ENCODE measurements at places on chromosomes 3 and 15.

DNA sequence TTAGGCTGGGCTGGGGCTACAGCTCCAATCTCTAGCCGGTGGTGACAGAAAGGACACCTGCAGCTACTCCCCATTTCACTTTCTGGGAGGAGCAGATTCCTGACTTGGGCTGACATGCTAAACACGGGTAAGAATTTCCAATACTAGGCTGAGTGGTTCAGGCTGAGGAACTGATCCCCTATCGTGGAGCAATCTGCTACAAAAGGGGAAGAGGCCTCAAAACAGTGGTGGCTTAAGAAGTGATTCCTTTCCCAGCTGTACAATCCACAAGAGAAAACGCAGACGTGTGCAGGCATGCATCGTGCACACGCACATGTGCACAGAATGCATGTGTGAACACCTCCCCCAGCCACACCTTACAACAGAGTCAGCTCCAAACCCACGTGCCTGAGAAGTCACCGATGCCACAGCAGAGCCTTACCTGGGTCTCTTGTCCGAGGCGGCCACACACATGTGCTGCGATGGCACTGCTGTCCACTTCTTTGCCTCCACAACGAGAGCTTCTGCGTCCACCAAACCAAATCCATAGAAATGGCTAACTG, 86.7 kb upstream of the SNRPA1 start:
- no peak for DNase-seq

- DNase-seq: no peak
These were observed 89.4 kb upstream of the C3orf80 start for GRCh38 chr3:160135851-160136250.

- no peak for DNase-seq
These were observed 31.7 kb downstream of the BCL2L10 start for GRCh38 chr15:52080706-52081392.

DNA sequence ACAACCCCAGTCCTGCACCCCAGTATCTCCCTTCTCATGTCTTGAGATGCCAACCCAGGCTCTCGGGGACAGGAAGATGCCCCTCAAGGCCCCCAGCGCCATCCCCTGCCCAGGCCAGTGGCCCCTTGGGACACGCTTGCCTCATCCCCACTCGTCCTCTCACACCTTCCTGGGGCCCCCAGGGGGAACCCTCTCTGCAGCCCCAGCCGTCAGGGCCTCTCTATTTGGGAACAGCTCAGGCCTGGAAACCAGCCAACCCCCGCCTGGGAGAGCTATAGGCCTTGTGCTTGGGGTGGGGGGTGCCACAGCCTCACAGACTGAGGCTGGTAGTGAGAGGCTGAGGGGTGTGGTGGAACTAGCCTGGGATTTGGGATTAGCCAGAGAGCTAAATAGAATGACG, 7.8 kb downstream of the LINGO1 start:
- no peak for DNase-seq

- DNase-seq: no peak
These were observed 4.1 kb upstream of the P4HTM start for GRCh38 chr3:48985831-48986376.

- no peak for DNase-seq
These were observed 419.5 kb downstream of the LPP start for GRCh38 chr3:188573291-188573940.

GRCh38 chr15:101049856-101050622, 130.9 kb downstream of the LRRK1 start:
- no peak for DNase-seq

- no peak for DNase-seq
These were observed 1.4 kb downstream of the NR1I2 start for GRCh38 chr3:119783255-119783654.

DNA sequence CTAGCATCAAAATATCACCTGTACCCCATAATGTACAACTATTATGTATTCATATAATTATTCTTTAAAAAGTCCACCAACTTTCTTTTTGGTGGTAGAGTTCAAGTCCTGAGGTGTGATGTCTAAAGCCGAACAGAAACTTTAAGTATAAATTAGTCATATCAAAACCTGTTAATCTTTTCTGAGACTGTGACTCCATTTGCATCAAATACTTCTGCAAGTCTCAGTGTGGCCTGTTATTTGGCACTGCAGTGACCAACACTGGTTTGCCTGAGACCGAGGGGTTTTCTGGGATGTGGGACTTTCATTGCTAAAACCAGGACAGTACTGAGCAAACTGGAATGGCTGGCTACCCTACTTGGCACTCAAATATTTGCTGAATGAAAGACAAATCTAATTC, 7.3 kb downstream of the NGLY1 start:
- no peak for DNase-seq

- no peak for DNase-seq
These were observed 94.4 kb downstream of the MYLK start for GRCh38 chr3:123789760-123790159.

DNA sequence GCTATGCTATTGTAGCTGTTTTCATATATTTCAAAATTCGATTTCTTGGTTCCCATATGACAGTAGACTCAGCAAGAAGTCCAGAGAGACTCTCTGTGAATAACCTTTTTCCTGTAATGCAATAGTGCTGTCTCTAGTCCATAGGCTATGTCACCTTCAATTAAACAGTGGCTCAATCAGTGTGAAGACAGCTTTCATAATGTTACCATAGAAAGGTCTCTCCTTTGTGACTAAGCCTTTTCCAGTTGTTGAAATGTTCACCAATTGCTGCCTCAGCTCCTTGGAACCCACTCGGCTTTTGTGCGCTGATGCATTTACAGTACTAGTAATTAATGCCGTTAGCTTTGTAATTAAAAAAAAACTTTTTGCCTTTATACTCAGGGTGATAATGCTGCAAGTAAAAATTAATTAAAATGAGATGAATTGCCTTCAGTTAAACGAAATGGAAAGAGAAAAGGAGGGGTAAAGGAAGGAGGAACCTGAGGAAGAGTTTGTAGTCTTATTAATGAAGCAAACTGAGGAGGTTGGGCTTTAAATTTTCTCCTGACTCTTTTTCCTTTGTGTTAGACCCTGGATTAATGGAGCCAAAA, 214.8 kb downstream of the LSAMP start:
- no peak for DNase-seq

- no peak for DNase-seq
These were observed 8.9 kb downstream of the DLEC1 start for GRCh38 chr3:38047896-38048295.

DNA sequence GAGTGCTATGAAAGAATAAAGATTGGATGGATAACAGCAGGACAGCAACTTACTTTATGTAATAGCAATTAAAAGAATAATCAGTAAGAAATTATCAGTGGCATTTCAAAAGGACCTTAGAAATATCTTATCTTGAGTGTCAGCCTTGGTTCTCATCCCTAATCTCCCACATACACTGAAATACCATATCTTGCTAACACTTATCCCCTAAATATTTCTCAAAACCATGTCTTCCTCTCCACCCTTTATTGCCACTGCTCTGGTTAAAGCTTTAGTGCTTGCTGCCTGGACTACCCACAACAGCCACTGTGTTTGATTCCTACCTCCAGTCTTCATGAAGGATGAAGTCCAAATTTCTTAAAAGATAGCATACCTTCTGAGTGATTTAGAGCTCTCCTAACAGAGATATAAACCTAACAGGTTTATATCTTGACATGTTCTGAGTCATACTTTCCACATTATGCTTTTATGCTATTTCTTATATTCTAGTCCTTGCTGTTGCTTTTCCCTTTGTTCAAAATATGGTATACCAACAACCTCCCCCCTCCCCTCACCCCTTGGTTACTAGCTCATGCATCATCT, 202.8 kb downstream of the RSRC1 start:
- no peak for DNase-seq

GRCh38 chr3:141452045-141452444, 34.8 kb upstream of the RASA2 start:
- peak; percentile 41 for DNase-seq

GRCh38 chr3:181358562-181358961, 353.2 kb upstream of the SOX2 start:
- no peak for DNase-seq

DNA sequence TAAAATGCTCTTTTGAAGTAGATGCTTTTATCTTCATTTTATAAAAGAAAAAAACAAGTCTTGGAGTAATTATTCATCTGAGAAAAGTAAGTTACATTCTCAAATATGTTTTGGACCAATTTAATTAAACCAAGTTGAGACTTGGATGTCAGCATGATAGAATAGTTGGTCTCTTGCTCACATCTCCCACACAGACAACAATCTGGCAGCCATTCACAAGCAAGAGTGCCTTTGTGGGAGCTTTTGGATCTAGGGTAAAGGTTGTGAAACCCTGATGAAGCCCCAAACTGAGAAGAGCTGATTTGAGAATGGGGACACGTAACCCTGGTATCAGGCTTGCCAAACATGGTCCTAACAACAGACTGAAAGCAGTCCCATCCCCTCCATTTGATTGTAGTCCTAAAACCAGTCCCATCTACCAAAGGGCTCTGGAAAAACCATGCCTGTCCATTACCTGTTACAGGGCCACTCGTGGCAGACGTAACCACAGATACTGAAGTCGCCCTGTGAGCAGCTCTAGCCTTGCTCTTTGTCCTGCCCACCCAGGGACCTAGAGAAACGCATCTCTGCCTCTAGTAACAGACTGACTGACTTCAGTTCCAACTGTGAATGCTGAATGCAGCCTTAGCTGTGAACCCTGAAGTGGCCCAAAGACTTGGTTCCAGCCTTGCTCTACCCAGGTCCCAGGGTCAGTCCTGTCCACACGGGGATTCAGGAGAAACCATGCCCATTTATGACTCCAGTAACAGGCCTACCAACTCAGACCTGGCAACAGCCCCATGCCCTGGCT, 145.5 kb upstream of the SYNPR start:
- DNase-seq: no peak

GRCh38 chr15:52734329-52734728, 55.1 kb upstream of the ATOSA start:
- DNase-seq: no peak

DNA sequence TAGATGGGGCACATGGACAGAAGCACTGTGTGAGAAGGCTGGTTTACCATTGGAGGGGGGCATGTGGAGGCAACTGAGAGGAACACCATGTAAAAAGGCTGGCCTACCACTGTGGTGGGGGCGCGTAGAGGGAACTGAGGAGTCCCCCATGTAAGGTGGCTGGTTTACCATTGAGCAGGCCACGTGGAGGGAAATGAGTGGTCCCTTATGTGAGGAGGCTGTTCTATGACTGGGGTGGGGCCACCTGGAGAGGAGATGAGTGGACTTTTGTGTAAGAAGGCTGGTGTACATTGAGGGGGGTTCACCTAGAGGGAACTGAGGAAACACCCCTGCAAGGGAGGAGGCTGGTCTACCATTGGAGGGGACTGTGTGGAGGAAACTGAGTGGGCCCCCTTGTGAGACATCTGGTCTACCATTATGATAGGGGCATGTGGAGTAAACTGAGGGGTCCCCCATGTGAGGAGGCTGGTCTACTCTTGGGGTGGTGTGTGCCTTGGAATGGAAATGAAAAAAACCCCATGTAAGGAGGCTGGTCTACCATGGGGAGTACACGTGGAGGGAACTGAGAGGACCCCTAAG, 156.9 kb downstream of the FBLN2 start:
- DNase-seq: no peak

- no peak for DNase-seq
These were observed 18.4 kb downstream of the GYG1 start for GRCh38 chr3:149009732-149010131.

- peak; percentile 77 for DNase-seq
These were observed 567 bp downstream of the TOP2B start for GRCh38 chr3:25663869-25664811.

DNA sequence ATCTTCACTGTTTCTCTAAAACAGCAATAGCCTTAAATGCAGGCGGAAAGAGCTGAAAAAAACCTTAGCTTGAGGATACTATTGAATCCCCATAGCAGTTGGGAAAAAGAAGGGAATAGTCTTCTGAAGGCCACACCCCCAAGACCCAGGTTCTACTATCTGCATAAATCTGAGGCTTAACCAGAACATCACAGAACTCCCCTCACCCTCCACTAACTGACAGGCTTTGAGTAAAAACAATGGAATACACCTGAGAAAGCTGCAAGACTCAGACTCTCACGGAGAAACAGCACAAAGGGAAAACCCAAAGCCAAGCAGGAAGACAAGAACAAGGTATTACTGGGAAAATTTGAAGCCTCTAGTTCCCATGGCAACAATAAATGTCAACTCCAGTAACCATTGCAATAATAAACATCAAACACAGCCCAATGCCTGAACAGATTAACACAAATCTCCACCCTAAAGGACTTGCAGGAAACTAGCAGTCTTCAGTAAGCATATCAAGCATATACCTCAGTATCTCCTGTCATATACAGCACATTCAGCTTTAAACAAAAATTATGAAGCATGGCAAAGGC, 56.4 kb downstream of the TMCC1 start:
- no peak for DNase-seq

DNA sequence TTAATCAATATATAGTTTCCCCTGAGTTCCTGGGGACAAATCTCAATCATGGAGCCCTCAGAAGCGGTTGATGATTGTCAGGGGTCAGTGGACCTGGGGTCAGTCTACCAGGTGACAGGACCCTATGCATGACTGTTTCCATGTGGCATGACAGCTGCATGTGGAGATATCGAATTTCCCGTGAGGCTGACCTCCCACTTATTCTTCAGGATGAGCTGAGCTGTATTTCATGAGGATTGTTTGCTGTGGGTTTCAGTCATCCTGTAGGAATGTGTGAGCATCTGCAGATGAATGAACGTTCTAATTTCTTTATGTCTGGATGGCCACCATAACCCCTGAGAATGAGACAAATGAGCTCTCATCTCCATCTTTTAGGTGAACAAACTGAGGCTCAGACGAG, 93.0 kb upstream of the HES1 start:
- no peak for DNase-seq

DNA sequence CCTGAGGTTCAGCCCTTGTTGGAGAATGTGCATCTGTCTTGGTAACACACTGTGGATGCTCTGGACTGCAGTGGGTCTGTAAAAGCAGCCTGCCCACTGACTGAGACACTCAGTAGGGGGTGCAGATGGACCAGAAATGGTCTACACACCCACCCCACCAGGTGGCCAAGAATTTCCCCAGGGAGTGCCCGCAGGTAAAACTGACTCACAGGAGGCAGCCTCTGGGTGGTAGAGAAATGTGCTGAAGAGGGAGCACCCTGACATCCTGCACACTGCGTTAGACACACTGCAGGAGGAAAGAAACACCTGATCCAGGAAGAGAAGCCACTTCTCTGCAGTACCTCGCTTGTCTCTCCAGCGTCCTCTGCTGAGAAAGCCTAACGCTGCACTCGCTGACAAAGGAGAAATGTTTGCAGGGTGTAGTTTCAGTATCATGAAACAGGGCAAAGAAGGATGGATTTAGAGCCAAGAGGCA, 109.5 kb upstream of the ABHD17C start:
- no peak for DNase-seq

GRCh38 chr3:132090921-132091320, 56.1 kb upstream of the CPNE4 start:
- no peak for DNase-seq

DNA sequence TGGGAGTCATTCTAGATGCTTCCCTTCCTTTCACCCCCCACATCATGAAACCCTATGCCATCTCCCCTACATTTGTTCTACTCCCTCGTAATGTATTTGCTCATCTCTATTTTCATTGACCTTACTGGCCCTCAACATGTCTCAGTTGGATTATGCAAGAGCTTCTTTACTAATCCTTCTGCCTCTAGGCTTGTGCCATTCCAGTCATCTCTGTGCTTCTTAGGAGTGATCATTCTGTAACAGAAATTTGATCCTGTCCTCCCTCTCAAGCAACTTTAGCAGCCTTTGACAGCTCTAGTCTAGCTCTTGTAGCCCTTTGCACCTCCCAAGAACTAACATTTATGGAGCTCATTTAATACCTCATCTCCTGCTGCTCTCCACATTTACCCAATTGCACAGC, 64.7 kb downstream of the ISL2 start:
- DNase-seq: no peak

Measured in NCI-H2029 (cell line).